ENCODE measurements at places on chromosomes 12 and 14. TPM values are rescaled to one million over a fixed set of nuclear protein-coding genes. Genes with fewer than 3 reads are reported as not detected.
A peak's percentile ranks its signal among the peaks of the same experiment; 100 is the strongest.

- H3K4me3 ChIP-seq = no peak overlapping the region
- H3K27me3 ChIP-seq = no peaks in the 10 kb centered on the region
- DNase-seq = no peak
- no peaks in the 10 kb centered on the region for H3K4me1 ChIP-seq
Measured at GRCh38 chr14:66442953-66443571, 43.1 kb upstream of the CCDC196 start.

- H3K27ac ChIP-seq = no peak overlapping the region
- no peaks in the 10 kb centered on the region for H3K4me1 ChIP-seq
- H3K27me3 ChIP-seq = no peaks in the 10 kb centered on the region
Measured at GRCh38 chr12:108495054-108495453, 20.0 kb upstream of the FICD start.

GRCh38 chr14:105577314-105577861 lies 51.0 kb downstream of the TMEM121 start:
- no peaks in the 10 kb centered on the region for H3K4me1 ChIP-seq
- no peak overlapping the region for H3K27ac ChIP-seq
- H3K36me3 ChIP-seq = no peaks in the 10 kb centered on the region
- H3K27me3 ChIP-seq = no peaks in the 10 kb centered on the region

GRCh38 chr14:67453575-67454300 lies 34.8 kb downstream of the TMEM229B start:
- no peaks in the 10 kb centered on the region for H3K27me3 ChIP-seq
- no peaks in the 10 kb centered on the region for H3K4me1 ChIP-seq
- no peak for DNase-seq
- H3K36me3 ChIP-seq = no peaks in the 10 kb centered on the region

DNA sequence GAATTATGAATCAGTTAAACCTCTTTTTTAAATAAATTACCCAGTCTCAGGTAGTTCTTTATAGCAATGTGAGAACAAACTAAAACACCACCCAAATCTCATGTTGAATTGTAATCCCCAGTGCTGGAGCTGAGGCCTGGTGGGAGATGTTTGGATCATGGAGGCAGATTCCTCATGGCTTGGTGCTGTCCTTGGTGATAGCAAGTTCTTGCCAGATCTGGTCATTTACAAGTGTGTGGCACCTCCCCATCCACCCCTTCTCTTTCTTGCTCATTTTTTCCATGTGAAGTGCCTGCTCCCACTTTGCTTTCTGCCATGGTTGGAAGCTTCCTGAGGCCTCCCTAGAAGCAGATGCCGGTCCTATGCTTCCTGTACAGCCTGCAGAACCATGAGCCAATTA lies 102.1 kb upstream of the ANO4 start:
- no peaks in the 10 kb centered on the region for H3K27me3 ChIP-seq
- no peak overlapping the region for H3K4me3 ChIP-seq
- H3K4me1 ChIP-seq = no peaks in the 10 kb centered on the region

- H3K36me3 ChIP-seq = no peaks in the 10 kb centered on the region
- H3K4me3 ChIP-seq = no peak overlapping the region
- H3K4me1 ChIP-seq = no peaks in the 10 kb centered on the region
- H3K27me3 ChIP-seq = no peaks in the 10 kb centered on the region
Measured at GRCh38 chr14:83923842-83924241, 1606.1 kb upstream of the FLRT2 start.

DNA sequence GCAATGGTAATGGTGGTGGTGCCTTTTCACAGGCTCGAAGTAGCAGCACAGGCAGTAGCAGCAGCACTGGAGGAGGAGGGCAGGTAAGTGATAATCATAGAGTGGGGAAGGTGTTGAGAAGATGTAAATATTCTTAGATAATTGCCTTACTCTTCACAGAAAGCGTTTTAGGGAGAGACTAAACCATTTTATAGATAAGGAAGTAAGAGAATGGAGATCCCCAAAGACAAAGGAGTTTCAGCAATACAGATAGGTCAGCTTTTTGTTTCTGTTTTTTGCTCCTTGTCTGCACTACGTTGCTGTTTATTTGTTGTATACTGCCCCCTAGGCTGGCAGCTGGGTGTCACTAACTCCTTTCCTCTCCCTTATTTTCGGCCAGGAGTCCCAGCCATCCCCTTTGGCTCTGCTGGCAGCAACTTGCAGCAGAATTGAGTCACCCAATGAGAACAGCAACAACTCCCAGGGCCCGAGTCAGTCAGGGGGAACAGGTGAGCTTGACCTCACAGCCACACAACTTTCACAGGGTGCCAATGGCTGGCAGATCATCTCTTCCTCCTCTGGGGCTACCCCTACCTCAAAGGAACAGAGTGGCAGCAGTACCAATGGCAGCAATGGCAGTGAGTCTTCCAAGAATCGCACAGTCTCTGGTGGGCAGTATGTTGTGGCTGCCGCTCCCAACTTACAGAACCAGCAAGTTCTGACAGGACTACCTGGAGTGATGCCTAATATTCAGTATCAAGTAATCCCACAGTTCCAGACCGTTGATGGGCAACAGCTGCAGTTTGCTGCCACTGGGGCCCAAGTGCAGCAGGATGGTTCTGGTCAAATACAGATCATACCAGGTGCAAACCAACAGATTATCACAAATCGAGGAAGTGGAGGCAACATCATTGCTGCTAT lies 2.0 kb downstream of the SP1 start:
- no peak for DNase-seq
- no peaks in the 10 kb centered on the region for H3K27me3 ChIP-seq
- H3K36me3 ChIP-seq = peaks cover 22% of the 10 kb centered on the region
- H3K4me3 ChIP-seq = peak overlapping the region; percentile 71

DNA sequence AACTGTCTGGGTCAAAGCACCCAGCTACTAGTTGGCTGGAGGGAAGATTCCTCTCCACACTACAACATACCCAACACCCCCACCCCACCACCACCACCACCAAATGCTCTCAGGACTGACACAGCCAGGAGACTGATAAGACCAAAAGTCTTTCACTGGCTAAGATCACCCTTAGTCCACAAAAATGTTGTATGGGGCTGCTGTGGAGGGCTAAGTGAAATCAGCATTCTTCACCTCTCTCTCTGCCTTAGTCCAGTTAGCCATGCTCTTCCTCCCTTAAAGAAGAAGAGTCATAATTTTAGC lies 106.2 kb downstream of the NUAK1 start:
- no peaks in the 10 kb centered on the region for H3K36me3 ChIP-seq
- no peak overlapping the region for H3K27ac ChIP-seq
- no peak overlapping the region for H3K4me3 ChIP-seq
- DNase-seq = no peak
- no peaks in the 10 kb centered on the region for H3K27me3 ChIP-seq

- no peaks in the 10 kb centered on the region for H3K4me1 ChIP-seq
- no peak overlapping the region for H3K27ac ChIP-seq
- peaks cover 4% of the 10 kb centered on the region for H3K36me3 ChIP-seq
- no peak overlapping the region for H3K4me3 ChIP-seq
- DNase-seq = no peak
Measured at GRCh38 chr14:65565948-65566347, 153.4 kb downstream of the FUT8 start.

- H3K27ac ChIP-seq = peak overlapping the region; percentile 60
- DNase-seq = peak; percentile 79
- no peaks in the 10 kb centered on the region for H3K27me3 ChIP-seq
- H3K4me3 ChIP-seq = no peak overlapping the region
- H3K4me1 ChIP-seq = no peaks in the 10 kb centered on the region
Measured at GRCh38 chr12:116366456-116366776, 88.9 kb upstream of the MED13L start.

- H3K27ac ChIP-seq = no peak overlapping the region
- no peaks in the 10 kb centered on the region for H3K36me3 ChIP-seq
- DNase-seq = no peak
- no peaks in the 10 kb centered on the region for H3K27me3 ChIP-seq
- no peak overlapping the region for H3K4me3 ChIP-seq
- no peaks in the 10 kb centered on the region for H3K4me1 ChIP-seq
Measured at GRCh38 chr12:24608637-24609285, 340.1 kb downstream of the BCAT1 start.

DNA sequence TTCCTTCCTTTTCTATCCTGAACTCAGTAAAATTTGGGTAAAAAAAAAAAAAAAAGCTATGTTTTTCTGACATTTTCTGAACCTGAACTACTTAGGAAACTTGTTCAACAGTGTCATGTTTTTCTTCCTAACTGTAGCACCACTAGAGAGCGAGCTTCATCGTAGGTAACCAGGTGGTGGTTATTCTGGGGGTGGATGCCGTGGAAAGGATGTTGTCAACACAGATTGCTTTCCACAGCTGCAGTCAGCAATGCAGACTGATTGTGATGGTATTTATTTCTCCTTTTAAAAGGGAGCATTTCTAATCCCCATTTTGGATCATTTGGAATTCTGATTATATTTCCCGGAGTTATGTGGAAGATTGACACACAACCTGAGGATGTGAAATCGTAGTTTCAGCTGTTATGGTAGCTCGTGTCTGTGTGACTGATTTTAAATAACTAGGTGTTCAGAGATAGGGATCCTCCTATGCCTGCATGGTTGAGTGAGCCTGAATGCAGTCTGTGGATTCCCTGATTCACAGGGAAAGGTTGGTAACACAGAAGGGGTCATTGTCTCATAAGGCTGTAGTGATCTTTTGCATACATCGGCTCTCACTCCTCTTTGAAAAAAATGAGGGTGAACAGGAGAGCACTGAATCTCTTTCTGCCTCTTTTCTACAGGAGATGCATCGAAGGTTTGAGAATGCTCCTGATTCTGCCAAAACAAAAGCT lies 113.2 kb downstream of the ERC1 start:
- H3K4me1 ChIP-seq = peaks cover 6% of the 10 kb centered on the region
- H3K4me3 ChIP-seq = no peak overlapping the region
- H3K36me3 ChIP-seq = no peaks in the 10 kb centered on the region
- H3K27ac ChIP-seq = no peak overlapping the region

DNA sequence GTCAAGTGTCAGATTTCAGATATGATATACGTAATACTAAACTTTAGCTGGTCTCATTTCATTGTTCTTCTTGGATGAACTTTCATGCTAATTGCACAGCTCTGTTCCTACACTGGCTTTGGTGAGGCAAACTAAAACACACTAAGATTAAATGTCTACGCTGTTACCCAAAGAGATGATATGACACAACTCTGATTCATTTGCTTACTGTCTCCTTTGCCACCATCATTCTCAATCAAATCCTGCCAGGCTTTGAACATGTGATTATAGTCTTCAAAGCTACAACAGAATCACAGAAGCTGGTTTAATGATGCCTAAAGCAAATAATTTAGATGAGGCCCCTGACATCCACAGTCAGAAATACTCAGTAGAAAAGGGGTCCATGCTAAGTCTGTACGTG lies 37.7 kb downstream of the MDGA2 start:
- H3K27me3 ChIP-seq = no peaks in the 10 kb centered on the region
- DNase-seq = no peak
- no peaks in the 10 kb centered on the region for H3K4me1 ChIP-seq
- no peaks in the 10 kb centered on the region for H3K36me3 ChIP-seq

DNA sequence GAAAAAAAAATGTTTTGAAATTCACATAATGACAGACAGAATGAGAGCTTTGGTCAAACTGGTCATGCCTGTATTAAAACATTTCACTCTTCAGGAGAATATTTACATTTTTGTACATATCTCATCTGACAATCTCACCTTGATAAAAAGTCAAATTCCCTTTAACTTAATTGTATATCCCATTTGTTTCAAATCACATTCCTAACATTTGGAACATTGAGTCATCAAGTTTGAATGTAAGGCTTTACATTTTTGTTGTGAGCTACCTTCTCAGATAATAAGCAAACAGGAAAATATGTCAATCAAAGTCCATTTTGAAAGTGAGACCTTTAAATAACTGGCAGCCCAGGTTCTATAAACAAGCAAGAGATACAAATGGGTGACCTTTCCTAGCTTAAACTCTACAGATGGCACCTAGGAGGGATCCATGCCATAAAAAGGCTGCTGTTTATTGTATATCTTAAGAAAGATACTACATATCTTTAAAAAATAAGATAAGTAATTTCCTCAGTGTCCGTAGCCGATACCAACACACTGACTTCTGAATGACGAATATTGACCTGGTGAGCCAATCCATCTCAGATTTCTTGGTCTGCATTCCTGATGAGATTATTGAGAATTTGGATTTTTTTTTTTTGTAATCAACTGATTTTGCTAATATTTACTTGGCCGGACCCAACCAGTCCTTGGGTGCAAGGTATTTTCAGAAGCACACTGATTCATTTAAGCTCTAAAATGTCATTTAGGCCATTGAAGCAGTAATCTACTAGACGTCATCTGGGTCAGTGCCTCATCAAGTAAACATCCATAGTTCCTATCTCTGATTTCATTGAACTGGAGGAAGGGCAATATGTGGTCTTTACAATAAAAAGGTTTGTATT lies 259.6 kb downstream of the BTG1 start:
- no peaks in the 10 kb centered on the region for H3K36me3 ChIP-seq
- no peaks in the 10 kb centered on the region for H3K4me1 ChIP-seq
- H3K27ac ChIP-seq = no peak overlapping the region
- no peak for DNase-seq
- H3K4me3 ChIP-seq = no peak overlapping the region

DNA sequence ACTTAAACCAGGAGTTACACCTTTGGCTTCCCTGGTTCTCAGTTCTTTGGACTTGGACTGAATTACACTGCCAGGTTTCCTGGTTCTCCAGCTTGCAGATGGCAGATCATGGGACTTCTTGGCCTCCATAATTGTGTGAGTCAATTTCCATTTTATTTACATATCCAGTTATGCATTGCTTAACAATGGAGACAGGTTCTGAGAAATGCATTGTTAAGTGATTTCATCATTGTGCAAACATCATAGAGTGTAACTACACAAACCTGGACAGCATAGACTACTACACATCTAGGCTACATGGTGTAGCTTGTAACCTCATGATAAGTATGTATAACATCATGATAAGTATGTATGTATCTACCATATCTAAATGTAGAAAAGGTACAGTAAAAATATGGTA lies 276.1 kb upstream of the BTG1 start:
- H3K4me1 ChIP-seq = no peaks in the 10 kb centered on the region
- DNase-seq = no peak
- no peaks in the 10 kb centered on the region for H3K36me3 ChIP-seq
- no peak overlapping the region for H3K27ac ChIP-seq

DNA sequence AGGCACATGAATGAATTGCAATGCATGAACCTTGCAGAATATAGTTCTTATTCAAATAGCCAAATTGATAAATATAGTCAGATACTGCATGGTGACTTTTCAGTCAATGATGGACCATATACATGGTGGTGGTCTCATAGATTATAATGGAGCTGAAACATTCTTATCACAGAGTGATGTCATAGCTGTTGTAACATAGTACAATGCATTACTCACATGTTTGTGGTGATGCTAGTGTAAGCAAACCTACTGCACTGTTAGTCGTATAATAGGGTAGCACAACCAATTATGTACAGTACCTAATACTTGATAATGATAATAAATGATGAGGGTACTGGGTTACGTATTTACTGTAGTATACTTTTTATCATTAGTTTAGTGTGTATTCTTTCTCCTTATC lies 280.3 kb downstream of the BCAT1 start:
- no peaks in the 10 kb centered on the region for H3K36me3 ChIP-seq
- H3K4me3 ChIP-seq = no peak overlapping the region
- DNase-seq = no peak
- no peaks in the 10 kb centered on the region for H3K27me3 ChIP-seq

Gene NTN4
- total RNA-seq = 74.1 TPM

Gene ATF7IP
- 65.5 TPM for total RNA-seq

Gene ATL1
- total RNA-seq = 3.1 TPM

Gene KRT77
- total RNA-seq = not detected

Gene TAOK3
- total RNA-seq = 49.7 TPM

Gene CIDEB
- total RNA-seq = 14.8 TPM

Gene LTBR
- 207 TPM for total RNA-seq

Gene CCDC38
- not detected for total RNA-seq

Data from upper lobe of left lung (tissue), 6 donors.